ENCODE measurements at places on chromosomes 1 and 21. TPM values are rescaled to one million over a fixed set of nuclear protein-coding genes. Genes with fewer than 3 reads are reported as not detected.

Gene CHIT1
- 0.30 TPM for total RNA-seq

- no peak for DNase-seq
Observed at GRCh38 chr1:92356956-92357355, 58.1 kb downstream of the RPAP2 start.

DNA sequence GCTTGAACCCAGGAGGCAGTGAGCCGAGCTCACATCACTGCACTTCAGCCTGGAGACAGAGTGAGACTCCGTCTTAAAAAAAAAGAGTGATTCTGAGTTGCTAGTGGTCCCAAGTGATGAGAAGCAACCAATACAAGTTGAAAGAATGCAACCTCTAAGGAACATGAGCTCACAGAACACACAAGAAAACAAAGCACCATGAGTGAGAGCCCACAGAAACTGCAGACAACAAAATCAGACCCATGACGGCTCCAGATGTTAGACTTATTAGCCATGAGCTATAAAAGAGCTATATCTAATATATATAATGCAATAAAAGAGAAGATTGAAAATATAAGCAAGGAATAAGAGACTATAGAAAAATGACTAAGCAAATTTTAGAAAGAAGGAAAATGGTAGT, 50.0 kb downstream of the MATN1 start:
- no peak for DNase-seq

- no peak for DNase-seq
Observed at GRCh38 chr1:53086491-53087070, 24.6 kb downstream of the PODN start.

GRCh38 chr1:8161546-8162105, 135.5 kb upstream of the ERRFI1 start:
- DNase-seq: no peak

GRCh38 chr1:31782421-31783410, 18.6 kb upstream of the ADGRB2 start:
- no peak for DNase-seq

All from activated CD4-positive, alpha-beta T cell treated with anti-CD3 and anti-CD28 coated beads, Interleukin-2, amount 10 ng/mL, durations not matched to agents 7 days and 5 days (primary cell).